Panc1 (cell line): ENCODE measurements at places on chromosomes 16 and 17. TPM values are rescaled to one million over a fixed set of nuclear protein-coding genes. Genes with fewer than 3 reads are reported as not detected.
A peak's percentile ranks its signal among the peaks of the same experiment; 100 is the strongest.

DNA sequence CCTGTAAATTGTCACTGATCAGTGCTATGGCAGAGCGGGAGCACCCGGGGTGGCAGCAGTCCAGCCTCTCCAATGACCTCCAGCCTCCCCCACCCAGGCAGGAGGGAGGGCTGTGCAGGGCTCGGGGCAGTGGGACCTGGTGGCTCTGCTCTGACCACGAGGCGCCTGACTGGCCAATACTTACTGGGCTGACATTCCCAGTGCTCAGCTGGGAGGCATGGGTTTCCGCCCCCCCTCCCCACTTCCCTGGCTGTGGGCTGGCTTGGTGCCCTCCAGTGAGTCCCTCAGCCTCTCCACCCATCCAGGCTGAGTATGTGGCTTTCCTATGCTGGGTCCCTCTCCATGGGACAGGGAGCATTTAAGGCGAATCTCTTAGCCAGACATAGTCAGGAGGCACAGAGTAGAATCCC lies 2.7 kb downstream of the SOCS3 start:
- no peak for DNase-seq

DNA sequence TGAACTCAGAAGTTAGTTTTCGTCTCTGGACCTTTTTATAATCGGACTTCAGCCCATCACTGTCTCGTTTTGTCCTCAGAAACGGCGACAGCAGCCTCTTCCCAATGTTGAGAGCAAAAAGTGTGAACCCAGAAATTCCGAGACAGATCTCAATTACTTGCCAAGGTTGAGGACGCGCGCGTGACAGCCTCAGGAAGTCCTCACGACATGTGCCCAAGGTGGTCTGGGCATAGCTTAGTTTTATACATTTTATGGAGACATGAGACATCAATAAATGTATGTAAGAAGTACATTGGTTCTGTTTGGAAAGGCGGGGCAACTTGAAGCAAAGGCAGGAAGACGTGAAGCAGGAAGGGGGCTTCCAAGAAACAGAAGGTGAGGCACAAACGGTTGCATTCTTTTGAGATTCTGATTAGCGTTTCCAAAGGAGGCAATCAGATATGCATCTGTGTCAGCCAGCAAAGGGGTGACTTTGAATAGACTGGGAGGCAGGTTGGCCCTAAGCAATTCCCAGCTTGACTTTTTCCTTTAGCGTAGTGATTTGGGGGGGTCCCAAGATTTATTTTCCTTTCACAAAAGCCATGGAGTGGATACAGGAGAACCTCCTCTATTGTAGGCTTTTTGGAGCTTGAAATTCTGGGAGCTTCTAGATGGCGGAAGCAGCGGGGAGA lies 583 bp upstream of the ZNF747 start:
- peak; percentile 47 for DNase-seq

- DNase-seq, result no peak
Observed at GRCh38 chr16:83929811-83930555, 23.1 kb upstream of the OSGIN1 start.

DNA sequence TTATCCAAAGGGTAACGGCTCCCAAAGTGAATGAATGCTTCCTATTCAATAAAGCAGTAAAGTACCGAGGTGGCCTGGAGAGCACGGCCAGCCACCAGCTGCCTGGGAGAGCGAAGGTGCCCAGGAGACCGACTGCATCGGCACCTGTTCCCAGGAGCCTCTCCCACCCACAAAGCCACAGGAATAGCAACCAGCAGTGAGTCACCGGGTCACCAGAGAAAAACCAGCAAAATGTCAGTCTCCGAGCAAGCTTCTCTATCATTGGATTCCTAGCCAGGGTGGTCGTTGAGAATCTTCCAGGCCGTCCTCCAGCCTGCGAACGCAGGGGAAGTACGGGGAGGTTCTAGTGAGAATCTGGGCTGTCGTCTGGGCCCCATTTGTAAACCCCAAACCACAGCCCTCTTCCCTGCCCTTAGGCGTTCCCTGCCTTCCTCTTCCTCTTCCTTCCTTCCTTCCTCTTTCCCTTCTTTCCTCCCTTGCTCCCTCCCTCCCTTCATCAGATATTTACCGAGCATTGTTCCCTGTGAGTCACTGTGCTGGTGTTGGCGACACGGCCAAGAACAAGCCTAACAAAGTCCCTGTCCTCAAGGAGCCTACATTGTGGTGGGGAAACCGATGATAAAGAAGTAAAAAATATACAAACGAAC lies 114.6 kb downstream of the SLC39A11 start:
- DNase-seq, result no peak

DNA sequence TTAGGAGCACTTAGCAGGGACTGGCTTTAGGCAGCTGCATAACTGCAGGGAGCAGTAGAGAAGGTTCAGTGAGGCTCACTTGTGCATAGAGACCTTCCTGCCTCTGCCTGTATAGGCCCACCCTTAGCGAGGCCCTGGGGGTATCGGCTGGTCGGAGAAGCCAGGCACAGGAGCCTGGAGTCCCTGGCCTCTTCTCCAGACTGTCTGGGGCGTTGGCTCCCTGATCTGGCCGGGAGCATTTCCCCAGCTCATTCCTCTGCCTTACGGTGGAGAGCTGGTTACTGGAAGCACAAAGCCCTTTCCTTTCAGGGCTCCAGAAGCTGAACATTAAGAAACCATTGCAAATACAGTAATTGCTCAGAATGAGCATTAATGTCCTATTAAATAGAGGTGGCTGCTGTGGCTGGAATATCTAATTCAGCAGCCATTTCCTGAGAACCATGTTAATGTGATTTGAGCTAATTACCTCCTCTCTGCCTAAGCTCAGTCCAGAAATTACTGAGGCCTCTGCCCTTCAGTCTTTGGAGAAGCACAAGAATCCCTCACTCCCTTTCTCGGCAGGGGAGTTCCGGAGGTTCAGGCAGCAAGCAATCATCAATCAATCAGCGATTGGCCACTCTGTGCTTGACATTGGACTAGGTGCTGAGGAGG lies 18.8 kb upstream of the TMEM220 start:
- DNase-seq, result no peak

DNA sequence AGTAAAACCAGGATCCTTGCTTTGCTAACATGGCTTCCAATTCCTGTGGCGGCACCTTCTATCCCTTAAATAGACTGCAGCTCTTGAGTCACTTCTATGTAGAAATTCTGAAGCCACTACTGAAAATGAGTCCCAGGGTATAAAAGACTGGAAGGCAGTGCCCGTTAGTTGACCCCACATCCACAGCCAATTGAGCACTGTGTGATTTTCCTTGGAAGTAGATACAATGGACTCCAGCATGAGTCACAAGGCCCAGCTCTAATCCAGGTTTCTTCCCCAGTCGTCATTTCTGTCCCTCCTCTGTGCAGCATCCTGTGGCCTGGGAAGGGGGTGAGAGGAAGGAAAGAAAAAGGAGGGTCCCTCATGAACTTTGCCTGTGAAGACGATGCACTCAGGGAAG lies 69.5 kb downstream of the HLF start:
- DNase-seq, result no peak

Gene GFOD2
- 15.1 TPM for total RNA-seq

Gene CNTNAP1
- 20.4 TPM for total RNA-seq

Gene KRTAP17-1
- total RNA-seq, result not detected

Gene CXCL16
- total RNA-seq, result 5.3 TPM

Gene MT1H
- total RNA-seq, result not detected

Gene CCDC200
- not detected for total RNA-seq

Gene BEAN1
- not detected for total RNA-seq
